ENCODE measurements at places on chromosomes 7 and 10. TPM values are rescaled to one million over a fixed set of nuclear protein-coding genes. Genes with fewer than 3 reads are reported as not detected.

GRCh38 chr7:86645225-86645608 is 1.5 kb downstream of the GRM3 start:
- no peak overlapping the region for H3K4me3 ChIP-seq
- DNase-seq = no peak
- H3K27me3 ChIP-seq = peaks cover 2% of the 10 kb centered on the region
- no peak overlapping the region for H3K27ac ChIP-seq

DNA sequence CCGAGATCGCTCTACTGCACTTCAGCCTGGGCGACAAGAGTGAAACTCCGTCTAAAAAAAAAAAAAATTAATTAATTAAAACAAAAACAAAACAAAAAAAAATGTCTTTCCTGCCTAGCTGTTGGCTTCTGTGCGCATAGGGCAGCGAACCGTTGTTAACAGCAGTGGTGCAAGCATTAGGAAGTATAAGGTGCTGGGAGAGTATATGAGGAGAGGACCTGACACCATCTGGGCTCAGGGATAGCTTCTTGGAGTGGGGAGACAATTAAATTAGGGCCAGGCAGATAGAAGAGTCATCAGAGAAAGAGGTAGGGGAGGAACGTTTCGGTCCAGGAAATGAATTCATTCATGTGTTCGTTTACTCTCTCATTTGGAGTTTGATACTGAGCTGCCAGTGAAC is 46.2 kb upstream of the EZH2 start:
- no peaks in the 10 kb centered on the region for H3K27me3 ChIP-seq
- DNase-seq = no peak
- no peaks in the 10 kb centered on the region for H3K36me3 ChIP-seq

HMX3 gene
- 15.2 TPM for total RNA-seq

GRCh38 chr10:100509241-100509840 is 10.3 kb downstream of the SEC31B start:
- no peak for DNase-seq
- H3K4me1 ChIP-seq = no peaks in the 10 kb centered on the region
- no peak overlapping the region for H3K27ac ChIP-seq
- no peaks in the 10 kb centered on the region for H3K27me3 ChIP-seq
